Activated CD4-positive, alpha-beta T cell treated with anti-CD3 and anti-CD28 coated beads, Interleukin-2, amount 50 U/mL, for 4 hours (primary cell): ENCODE measurements at places on chromosomes 16 and 17.

- no peak for DNase-seq
Measured at GRCh38 chr16:84448444-84448843, 56.0 kb downstream of the MEAK7 start.

- DNase-seq, result no peak
Measured at GRCh38 chr17:30958187-30958586, 12.7 kb upstream of the RNF135 start.

DNA sequence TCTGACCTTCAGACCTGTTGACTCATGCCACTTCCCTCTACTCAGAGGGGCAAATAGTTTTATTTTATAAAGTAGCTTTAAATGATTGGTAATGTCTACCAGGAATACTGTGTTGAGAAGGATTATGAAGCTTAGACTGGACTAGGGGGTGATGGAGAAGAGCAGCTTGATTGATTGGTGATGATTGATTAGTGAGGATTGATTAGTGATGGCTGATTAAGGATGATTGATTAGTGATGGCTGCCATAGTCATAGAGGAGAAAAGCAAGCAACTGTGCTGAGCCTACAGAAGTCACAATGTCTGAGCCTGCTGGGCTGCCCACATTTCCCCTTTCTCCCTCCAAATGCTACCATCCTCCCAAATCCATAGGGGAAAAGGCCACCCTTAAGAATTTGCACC, 206.8 kb upstream of the SALL1 start:
- DNase-seq, result no peak

DNA sequence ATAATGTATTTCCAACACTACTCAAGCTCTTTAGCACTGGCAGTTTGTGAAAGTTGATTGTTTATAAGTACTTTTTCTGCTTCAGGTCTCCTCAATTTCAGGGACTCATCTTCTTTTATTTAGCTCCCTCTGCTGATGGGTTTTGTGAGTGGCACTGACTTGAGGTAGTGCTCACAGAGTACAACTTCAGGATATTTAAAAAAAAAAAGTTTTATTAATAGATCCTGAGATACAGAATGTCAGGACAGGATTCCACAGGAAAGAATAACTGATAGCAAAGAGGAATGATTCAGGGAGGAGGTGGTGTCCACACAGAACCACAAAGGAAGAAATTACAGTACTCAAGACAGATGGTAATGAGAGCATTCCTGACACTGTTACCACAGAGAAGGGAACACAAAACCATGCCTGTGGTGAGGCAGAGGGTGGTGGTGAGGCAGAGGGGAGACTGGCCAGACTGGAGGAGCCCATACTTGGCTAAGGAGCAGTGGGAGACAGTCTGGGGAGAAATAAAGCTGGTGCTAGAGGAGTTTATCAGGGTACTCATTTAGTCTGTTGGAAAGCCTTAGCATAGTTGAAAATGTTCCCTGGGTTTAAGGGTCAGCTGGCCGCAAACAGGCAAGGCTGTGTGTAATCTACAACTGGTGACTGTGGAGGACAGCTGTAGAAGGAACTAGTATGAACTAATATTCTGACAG, 63.7 kb downstream of the SPAG9 start:
- DNase-seq, result no peak

DNA sequence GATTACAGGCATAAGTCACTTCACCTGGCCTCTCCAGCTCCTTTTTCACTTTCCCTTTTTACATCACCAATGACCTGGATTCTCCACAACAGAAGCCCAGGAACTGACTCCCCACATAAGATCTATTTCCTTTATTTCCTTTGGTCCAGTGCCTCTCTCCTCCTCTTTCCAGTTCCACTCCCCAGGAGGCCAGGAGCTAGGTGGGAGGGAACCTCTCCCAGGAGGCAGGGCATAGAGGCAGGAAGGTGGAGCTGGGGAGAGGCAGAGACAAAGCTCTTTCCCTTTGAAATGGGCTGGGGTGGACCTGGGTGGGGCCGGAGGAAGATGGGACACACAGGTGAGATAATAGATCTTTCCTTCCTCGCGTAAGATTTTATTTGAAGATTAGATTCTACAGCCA, 318.3 kb upstream of the TNRC6C start:
- DNase-seq, result no peak

GRCh38 chr17:47806026-47806912, 15.3 kb downstream of the OSBPL7 start:
- no peak for DNase-seq

- DNase-seq, result no peak
Measured at GRCh38 chr17:44293509-44294226, 14.7 kb upstream of the RUNDC3A start.

- peak; percentile 29 for DNase-seq
Measured at GRCh38 chr17:50841949-50842354, 6.6 kb downstream of the WFIKKN2 start.

DNA sequence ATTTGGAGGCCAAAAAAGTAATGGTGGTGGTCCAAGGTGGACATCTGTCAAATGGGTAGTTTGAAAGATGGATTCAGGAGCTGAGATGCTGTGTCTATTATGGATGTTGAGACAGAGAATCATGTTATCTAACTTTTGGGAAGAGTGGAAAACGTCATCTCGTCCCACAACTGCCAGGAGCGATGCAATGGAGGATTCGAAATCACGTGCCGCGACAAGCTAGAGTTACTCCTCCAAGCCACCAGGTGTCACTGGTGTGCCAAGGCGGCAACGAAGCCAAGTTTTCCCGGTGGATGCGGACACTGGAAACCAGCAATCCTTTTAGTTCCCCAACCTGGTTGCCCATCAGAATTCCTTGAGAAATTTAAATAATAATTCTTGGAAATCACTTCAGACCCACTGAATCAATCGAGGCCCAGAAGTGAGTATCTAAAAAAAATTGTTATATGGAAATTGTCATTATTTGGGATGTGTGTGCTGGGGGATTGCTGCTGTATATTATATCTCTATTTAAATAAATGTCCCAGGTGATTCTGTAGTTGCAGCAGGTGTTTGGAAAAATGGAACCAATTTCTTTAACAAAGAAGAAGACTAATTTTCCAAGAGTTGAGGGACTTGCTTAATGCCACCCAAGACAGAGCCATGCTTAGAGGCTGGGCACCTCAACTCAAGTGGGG, 206.1 kb downstream of the HAPSTR1 start:
- DNase-seq, result no peak

DNA sequence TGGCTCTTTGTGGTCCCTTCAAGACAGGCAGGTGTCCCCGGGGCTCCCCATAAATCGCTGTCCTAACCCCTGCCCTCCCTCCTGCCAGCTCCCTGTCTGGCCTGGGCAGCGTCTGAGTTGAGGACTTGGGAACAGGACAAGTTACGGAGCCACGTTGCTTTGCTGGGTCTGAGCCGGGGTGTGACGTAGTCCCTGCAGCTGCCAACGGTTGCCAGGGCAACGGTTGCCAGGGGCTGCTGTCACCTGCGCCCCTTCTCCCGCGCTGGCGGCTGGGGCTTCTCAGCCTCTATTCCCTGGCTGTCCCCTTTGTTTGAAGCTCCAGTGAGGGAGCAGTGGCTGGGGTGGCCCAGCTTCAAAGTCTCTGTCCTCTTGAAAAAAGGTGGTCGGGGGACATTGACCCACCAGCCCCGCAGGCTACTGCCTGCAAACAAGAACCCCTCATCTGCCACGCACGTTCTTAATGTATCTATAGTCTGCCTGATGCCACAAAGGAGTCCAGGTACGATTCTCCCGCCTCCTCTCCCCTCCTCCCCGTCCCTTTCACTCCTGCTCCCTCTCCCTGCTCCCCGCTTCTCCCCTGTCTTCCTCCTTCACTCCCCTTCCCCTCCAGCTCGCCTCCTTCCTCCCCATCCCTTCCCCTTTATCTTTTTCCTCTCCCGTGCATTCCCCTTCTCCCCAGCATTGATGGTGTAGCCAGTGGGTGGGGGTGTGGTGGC, 10.9 kb downstream of the ADGRG1 start:
- DNase-seq, result no peak

DNA sequence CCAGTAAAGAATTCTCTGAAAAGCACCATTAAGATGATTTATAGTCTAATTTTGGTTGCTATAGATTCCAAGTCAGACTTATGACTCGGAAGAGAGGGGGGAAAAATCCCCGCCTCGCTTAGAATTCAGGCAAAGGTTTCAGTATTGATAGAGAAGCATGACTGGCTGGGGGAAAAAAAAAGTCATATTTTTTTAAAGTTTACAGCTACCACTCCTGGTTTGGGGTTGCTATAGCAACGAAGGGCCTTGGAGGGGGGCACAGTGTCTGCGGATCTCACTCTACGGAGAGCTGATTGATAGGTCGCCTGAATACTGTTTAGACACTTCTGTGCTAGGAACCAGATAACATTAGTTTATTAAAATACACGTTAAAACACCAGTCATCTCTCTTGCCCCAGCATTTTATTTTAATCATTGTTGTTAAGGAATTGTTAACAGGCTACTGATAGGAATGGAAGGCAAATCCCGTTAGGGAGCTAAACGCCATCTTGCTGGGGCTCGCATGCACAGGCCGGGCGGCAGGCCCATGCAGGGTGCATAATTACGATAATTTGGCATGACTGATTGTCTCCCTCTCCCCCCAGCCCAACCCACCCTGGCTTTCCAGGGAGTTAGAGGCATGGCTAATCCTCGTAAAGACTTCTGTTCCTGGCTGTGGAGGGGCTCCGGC, 380.0 kb upstream of the XYLT1 start:
- no peak for DNase-seq

DNA sequence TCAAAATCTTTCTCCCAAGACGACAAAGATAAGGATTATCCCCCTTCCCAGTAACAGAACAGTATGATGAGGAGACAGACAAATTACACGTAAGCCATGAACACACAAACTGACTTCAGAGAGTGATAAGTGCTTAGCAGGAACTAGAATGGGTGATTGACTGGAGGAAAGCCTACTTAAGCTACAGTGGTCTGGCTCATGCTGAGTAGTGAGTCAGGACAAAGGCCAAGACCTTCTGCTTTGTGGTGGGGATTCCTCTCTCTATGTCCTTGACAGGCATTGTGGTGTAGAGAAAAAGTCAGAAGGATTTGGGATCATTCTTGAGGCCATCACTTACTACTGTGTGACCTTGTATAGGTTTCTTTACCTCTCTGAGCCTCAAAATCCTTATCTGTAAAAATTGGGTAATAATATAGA, 381.9 kb upstream of the CCL2 start:
- no peak for DNase-seq

DNA sequence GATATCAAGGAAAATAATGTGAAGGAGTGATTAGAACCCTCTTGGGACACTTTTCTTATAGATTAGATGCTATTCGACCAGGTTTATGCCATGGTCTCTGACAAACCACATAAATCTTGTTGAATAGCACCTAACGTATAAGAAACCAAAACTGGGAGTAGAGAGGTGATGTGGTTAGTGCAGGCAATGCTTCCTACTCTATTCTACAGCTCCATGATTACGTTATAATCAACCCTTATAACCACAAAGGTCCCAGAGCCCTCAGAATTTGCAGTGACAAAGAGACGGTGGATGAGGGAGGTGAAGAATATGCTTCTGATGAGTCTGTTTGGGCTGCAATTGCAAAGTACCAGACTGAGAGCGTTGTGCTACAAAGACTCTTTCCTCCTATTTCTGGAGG, 78.4 kb downstream of the ARHGAP44 start:
- DNase-seq, result no peak
